Renal cortex interstitium (tissue), 15 donors: ENCODE measurements at places on chromosomes 6 and 20.

GRCh38 chr6:36327226-36327918, 9.3 kb downstream of the BNIP5 start:
- no peak for DNase-seq

DNA sequence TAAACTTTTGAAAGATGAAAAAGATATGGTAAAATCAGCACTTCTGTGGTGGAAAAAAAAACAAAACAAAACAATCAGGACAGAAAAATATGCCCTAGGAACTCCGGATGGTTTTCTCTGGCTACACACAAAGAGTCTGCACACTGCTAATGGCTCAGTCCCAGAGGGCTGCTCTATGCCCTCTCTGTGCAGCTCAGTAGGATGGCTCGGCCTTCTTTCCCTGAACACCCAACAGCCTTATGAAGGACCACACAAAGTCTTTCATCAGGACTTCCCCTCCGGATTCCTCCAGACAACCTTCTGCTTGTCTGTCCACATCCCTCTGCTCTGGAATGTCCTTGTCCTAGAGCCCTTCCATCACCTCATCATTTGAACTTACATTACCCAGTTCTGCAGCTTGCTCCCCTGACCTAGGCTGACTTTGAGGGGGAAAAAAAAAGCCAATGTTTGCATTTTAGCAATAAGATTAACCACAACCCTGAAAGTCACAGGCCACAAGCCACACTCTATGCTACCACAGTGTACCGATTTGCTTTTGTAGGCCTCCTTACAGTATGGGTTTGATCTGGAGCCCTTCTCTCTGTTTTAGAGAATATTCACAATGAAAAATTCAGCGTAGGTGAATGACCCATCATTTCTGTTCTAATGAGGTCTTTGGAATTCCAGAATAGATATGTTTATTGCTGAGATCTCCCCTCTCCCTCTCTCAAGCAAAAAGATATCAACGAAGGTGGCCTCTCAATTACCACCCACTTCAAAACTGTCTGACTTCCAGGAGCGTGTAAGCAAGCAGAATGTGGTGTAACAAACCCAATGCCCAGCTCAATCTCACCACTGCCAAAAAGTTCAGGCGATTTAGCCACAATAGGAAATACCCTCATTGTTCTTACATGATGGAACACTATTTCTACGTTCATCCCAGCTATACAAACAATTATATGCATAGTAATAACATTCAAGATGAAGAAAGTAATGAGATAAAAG, 164.0 kb downstream of the GMDS start:
- DNase-seq = no peak

- DNase-seq = no peak
Measured at GRCh38 chr6:2639896-2640295, 110.8 kb downstream of the MYLK4 start.

DNA sequence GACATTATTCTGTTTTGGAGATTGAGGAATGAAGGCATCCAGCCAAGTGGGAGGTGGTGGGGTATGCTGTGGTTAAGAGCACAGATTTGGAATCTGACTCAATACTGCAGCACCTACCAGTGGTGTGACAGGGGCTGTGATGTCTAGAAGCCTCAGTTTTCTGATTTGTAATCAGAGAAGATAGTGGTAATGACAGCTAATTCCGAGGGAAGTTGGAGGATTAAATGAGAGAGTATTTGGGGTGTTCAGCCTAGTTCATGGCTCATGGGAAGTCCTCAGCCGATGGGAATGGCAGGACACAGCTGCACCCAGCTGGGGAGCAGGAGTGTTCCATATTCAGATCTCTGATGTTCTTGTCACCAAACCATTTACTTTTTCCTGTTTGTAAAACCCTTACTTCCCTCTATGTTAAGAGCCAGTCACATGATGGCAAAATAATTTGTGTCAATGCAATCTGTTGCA, 9.3 kb downstream of the SLC9A8 start:
- no peak for DNase-seq

- DNase-seq = no peak
Measured at GRCh38 chr6:136024711-136025110, 173.2 kb downstream of the PDE7B start.

DNA sequence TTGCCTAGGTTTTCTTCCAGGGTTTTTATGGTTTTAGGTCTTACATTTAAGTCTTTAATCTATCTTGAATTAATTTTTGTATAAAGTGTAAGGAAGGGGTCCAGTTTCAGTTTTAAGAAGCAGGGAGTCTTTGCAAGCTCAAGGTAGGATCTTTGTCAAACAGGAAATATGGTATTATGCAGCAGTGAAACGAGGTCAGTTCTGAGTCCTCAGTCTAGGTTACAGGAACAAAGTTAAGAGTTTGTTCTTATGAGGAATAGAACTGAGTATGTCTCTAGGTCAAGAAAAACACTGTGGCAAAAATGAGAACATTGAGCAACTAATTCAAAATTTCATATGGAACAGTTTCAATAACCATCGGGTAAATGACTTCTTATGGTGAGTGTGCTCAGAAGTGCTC, 63.6 kb downstream of the GCLC start:
- no peak for DNase-seq

- no peak for DNase-seq
Measured at GRCh38 chr20:34231634-34232033, 9.6 kb upstream of the ASIP start.

- DNase-seq = no peak
Measured at GRCh38 chr6:54262499-54262898, 45.7 kb upstream of the TINAG start.

GRCh38 chr6:51531623-51532022, 555.8 kb downstream of the PKHD1 start:
- no peak for DNase-seq

DNA sequence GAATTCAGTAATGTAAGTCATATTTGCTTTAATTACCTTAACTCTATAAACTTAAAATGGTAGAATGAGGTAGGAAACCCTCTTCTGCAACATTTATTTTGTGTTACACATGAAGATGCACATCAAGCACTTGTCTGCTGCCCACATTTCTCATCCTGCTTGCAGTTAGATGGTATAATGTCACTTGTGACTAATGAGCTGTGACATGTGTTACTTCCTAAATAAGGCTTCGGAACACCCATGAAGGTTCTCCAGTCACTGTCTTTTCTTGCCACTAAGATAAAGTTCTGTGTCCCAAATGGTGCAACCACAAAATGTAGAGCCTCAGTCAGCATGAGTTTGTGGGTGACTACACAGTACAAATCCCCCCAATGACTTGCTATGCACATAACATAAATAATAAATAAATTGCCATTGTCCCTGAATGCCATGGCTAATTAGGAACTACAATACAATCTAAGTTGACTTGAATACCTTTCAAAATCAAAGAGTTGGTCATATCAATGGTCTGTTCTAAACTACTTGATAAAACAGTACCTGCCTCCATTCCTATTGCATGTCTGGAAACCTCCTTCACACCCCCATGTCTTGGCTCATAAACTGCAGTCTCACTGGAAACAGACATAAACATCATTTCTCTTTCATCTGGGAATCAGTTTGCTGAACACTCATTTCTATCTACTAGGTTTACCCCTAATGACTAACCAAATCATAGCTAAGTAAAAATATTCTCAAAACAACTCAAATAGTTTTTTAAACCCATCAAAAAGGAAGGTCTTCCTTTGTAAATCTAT, 157.2 kb downstream of the PTPRK start:
- DNase-seq = no peak

GRCh38 chr6:118350881-118351430, 197.1 kb upstream of the PLN start:
- DNase-seq = no peak

- no peak for DNase-seq
Measured at GRCh38 chr6:40791004-40791403, 203.8 kb upstream of the LRFN2 start.

DNA sequence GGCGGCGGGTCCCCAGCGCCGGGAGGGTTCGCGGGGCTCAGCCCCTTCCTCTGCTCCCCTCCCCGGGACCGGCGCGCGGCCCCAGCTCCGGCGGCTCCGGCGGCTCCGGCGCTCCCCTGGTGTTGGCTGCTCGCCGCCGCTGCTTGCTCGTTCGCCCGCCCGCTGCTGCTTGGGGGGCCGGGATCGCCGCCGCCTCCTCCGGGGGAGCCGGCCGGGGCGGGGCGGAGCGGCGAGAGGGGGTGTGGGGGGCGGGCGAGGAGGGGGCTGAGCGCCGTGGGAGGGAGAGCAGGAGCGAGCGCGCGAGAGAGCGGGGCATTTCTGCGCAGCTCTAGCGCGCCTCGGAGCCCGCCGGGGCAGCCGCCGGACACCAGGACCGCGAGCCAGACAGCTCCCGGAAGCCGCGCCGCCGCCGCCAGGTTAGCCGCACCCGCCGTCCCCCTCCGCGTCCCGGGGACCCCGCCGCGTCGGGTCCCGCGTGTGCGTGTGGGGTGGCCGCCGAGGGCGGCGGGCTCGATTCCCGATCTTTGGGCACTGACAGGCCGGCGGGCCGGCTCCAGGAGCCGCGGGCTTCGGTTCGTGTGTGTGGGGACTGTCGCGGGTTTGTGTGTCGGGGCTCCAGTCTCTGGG, 62.0 kb upstream of the EPB41L1 start:
- DNase-seq = no peak

- DNase-seq = no peak
Measured at GRCh38 chr6:166771701-166772100, 144.7 kb upstream of the RPS6KA2 start.

DNA sequence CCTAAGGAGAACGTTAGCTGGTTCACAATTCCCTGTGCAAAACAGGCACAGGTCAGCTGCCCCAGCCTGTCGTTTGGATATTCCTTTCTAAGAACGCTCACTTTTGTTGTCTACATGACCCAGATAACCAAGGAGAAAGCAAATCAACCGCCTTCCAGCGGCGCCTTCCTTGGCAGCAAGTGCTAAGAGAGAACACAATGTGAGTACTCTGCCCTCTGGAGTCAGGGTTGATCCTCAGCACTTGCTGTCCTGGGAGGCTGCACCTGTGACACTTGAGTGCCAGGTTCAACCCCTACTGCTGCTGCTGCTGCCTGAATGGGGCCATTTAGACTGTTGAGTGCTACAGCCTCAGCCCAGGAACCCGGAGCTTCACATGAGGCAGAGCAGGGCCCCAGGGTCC, 36.8 kb downstream of the OVOL2 start:
- DNase-seq = no peak

- DNase-seq = no peak
Measured at GRCh38 chr6:109722564-109723254, 31.6 kb downstream of the FIG4 start.
